Effector CD8-positive, alpha-beta T cell (primary cell): ENCODE measurements at places on chromosomes 12 and 14.

- DNase-seq = no peak
Observed at GRCh38 chr12:124570810-124571209, 3.4 kb upstream of the NCOR2 start.

- DNase-seq = peak; percentile 52
Observed at GRCh38 chr12:48105321-48105866, 485 bp downstream of the SENP1 start.

DNA sequence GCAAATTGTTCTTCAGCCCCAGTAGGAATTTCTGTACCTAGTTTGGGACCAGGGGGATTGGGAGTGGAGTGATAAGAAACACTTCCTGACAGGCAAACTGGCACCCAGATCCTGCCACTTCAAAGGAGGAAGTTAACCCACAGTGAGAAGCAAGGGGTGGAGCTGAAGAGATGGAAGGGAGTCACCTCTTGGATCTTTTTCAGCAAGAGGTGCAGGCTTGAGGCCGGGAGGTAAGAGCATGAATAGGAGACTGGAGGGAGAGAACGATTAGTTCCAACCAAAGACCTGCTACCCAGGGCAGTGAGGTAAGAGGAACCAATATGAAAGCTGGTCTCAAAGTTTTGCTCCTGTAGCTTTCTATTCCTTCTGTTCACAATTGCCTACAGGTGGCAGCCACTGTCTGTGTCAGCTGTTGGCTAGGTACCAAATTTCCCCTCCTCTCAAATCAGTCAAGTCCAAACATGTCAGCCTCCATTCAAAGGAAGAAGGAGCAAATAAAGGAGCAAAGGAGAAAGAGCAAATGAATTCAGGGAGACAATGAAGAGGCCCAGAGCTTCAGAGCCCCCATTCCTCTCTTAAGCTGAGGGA is 14.9 kb upstream of the TAC3 start:
- no peak for DNase-seq

- no peak for DNase-seq
Observed at GRCh38 chr12:89309440-89309802, 42.9 kb downstream of the DUSP6 start.

GRCh38 chr14:61765225-61765943 is 3.2 kb downstream of the SNAPC1 start:
- DNase-seq = no peak
